ENCODE measurements at places on chromosomes 1 and 21.

- H3K4me1 ChIP-seq, result peaks cover 28% of the 10 kb centered on the region
- no peak overlapping the region for H3K27ac ChIP-seq
- no peaks in the 10 kb centered on the region for H3K27me3 ChIP-seq
- DNase-seq, result no peak
- H3K4me3 ChIP-seq, result no peak overlapping the region
- no peaks in the 10 kb centered on the region for H3K36me3 ChIP-seq
Observed at GRCh38 chr1:199176713-199177112, 537.9 kb downstream of the PTPRC start.

DNA sequence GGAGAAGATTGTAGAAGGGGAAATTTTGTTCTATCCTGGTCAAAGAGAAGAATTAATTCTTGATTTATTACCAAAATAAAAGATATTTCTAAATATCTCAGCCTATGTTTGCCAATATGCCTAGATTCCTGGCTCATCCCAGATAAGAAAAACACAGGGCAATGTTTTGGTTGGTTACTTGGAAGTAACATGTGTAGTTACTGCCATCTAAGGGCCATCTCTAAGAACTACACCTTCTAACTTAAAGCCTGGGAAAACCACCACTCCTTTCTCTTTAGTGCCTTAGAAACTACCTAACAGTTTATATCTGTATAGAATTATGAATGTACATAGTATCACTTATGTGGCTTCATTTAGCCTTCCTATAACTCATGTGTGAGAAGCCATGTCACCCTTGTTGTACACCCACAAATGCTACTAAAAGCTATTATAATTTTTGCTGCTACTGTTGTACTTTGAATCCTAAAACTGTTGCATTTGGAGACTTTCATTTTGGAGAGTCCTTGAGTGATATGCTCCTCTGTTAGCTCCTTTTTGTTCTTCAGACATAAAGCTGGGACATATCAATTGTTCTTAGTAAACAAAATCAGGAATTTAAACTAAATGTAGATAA lies 4.5 kb downstream of the AIM2 start:
- no peak for DNase-seq
- H3K36me3 ChIP-seq, result peaks cover 77% of the 10 kb centered on the region
- peak overlapping the region; percentile 82 for H3K27ac ChIP-seq
- peak overlapping the region; percentile 95 for H3K4me3 ChIP-seq
- H3K27me3 ChIP-seq, result no peaks in the 10 kb centered on the region

GRCh38 chr1:93433407-93433961 lies 14.4 kb upstream of the FNBP1L start:
- peaks cover 3% of the 10 kb centered on the region for H3K27me3 ChIP-seq
- no peak for DNase-seq
- H3K4me1 ChIP-seq, result no peaks in the 10 kb centered on the region
- H3K36me3 ChIP-seq, result no peaks in the 10 kb centered on the region
- no peak overlapping the region for H3K27ac ChIP-seq

GRCh38 chr1:104878203-104878909 lies 1128.7 kb downstream of the AMY1C start:
- no peaks in the 10 kb centered on the region for H3K36me3 ChIP-seq
- H3K27ac ChIP-seq, result no peak overlapping the region
- H3K4me3 ChIP-seq, result no peak overlapping the region
- H3K4me1 ChIP-seq, result no peaks in the 10 kb centered on the region

GRCh38 chr1:72137656-72138055 lies 144.7 kb downstream of the NEGR1 start:
- no peaks in the 10 kb centered on the region for H3K27me3 ChIP-seq
- no peaks in the 10 kb centered on the region for H3K36me3 ChIP-seq
- H3K4me3 ChIP-seq, result no peak overlapping the region
- DNase-seq, result no peak
- H3K4me1 ChIP-seq, result no peaks in the 10 kb centered on the region

DNA sequence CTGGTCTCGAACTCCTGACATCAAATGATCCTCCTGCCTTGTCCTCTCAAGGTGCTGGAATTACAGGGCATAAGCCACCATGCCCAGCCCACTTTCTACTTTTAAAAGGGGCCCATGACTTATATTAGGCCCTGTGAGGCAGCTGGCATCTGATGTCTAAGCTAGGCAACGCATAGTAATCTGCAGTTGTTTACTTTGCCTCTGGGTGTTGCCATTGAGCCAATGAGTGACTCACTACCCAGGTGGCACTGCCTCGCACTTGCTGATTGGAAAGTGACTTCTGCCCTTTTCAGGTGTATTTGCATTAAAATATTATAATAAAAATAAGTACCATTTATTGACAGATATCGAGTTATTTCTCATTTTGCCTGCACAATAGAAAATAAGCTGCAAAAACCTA lies 84.9 kb downstream of the KIF14 start:
- no peaks in the 10 kb centered on the region for H3K36me3 ChIP-seq
- H3K27ac ChIP-seq, result no peak overlapping the region
- H3K4me1 ChIP-seq, result peaks cover 9% of the 10 kb centered on the region
- peak; percentile 37 for DNase-seq
- H3K4me3 ChIP-seq, result no peak overlapping the region

- no peak overlapping the region for H3K27ac ChIP-seq
- H3K4me3 ChIP-seq, result peak overlapping the region; percentile 65
- DNase-seq, result peak; percentile 80
- peaks cover 6% of the 10 kb centered on the region for H3K4me1 ChIP-seq
- H3K36me3 ChIP-seq, result no peaks in the 10 kb centered on the region
Observed at GRCh38 chr1:109739738-109740614, 862 bp downstream of the GSTM3 start.

DNA sequence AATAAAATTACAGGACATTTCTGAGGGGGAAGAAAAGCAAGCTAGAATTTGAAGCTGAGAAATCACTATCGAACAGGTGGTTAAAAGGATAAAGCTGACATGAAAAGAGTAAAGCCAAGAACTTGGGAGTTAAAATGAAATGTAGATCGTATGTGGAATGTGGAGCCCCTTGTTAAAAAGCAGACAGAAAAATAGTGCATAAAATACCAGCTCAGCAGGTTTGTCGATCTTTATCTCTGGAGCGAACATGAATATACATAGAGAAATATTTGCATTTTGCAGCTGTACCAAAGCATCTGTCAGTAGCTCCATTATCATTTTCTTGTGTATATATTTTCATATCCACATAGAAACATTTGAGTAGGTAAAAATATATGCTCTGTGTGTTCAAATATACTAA lies 73.6 kb upstream of the CDC42BPA start:
- no peaks in the 10 kb centered on the region for H3K4me1 ChIP-seq
- peaks cover 3% of the 10 kb centered on the region for H3K27me3 ChIP-seq
- DNase-seq, result no peak

DNA sequence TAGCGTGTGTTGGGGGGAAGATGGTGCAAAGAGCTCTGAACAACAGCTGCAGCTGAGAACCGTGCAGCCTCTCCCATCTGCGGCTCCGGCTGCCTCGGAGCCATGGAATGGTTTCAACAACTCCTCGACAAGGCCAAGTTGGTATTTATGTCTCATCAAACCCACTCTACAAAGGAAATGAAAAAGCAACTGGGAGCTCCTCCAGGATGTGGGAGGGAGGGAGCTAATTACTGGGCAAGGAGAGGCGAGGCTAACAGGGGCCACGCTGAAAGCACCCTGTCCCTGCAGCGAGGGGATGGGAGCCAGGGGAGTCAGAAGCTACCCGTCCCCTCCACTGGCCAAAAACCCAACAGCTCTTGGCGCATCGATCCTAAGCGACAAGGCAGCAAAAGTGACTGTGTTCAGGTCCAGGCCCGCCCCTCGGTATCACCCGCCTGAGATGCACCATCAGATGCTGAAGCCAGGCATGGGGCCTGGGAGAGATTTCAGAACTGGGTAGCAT lies 63.1 kb downstream of the ACOT7 start:
- no peak overlapping the region for H3K27ac ChIP-seq
- no peak overlapping the region for H3K4me3 ChIP-seq
- no peak for DNase-seq
- H3K27me3 ChIP-seq, result no peaks in the 10 kb centered on the region

- peaks cover 8% of the 10 kb centered on the region for H3K4me1 ChIP-seq
- H3K4me3 ChIP-seq, result no peak overlapping the region
- no peak overlapping the region for H3K27ac ChIP-seq
- no peak for DNase-seq
Observed at GRCh38 chr1:43965316-43965715, 4.5 kb upstream of the DPH2 start.

GRCh38 chr1:153795934-153796785 lies 21.0 kb downstream of the SLC27A3 start:
- no peak overlapping the region for H3K27ac ChIP-seq
- peaks cover 11% of the 10 kb centered on the region for H3K4me1 ChIP-seq
- peaks cover 1% of the 10 kb centered on the region for H3K27me3 ChIP-seq
- no peaks in the 10 kb centered on the region for H3K36me3 ChIP-seq
- H3K4me3 ChIP-seq, result no peak overlapping the region
- no peak for DNase-seq

GRCh38 chr21:14361958-14362357 lies 21.0 kb downstream of the HSPA13 start:
- peaks cover 10% of the 10 kb centered on the region for H3K27me3 ChIP-seq
- H3K4me1 ChIP-seq, result no peaks in the 10 kb centered on the region
- no peak overlapping the region for H3K27ac ChIP-seq
- no peak overlapping the region for H3K4me3 ChIP-seq

GRCh38 chr1:115425442-115425841 lies 87.4 kb upstream of the NGF start:
- peaks cover 27% of the 10 kb centered on the region for H3K27me3 ChIP-seq
- no peak for DNase-seq
- no peaks in the 10 kb centered on the region for H3K4me1 ChIP-seq
- no peaks in the 10 kb centered on the region for H3K36me3 ChIP-seq
- no peak overlapping the region for H3K27ac ChIP-seq

DNA sequence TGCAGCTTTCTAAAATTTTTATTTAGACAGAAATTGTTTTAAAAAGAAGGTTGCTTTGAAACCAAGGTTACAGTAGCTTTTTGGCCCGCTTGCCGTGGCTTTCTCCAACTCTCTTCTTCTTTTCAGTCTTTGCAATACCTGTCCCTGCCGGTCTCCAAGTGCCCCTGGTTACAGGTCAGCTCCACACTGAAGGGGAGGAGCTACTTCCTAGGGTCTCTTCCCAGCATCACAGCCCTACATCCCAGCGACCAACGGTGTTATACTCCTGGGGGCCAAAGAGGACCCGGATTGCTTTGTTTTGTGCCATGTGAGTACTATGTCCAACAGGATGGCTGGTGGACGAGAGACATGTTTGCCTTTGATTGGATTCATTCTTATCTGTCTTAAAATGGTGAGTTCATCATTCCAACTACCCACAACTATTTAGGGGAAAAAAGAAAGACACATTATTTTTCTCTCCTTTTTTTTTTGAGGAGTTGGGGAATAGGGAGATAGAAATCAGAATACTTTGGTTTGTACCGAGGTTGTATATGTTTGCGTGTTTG lies at the start of gene FNDC7:
TSS of gene FNDC7 (plus strand) at position 303 of the 545 bp plus-strand sequence. CDS start at position 329, 26 bp downstream.
- H3K4me3 ChIP-seq, result no peak within 1 kb of the TSS
- no peak within 1 kb of the TSS for H3K27ac ChIP-seq
- no peaks in the 10 kb centered on the region for H3K36me3 ChIP-seq
- DNase-seq, result no peak
- peaks cover 7% of the 10 kb centered on the region for H3K4me1 ChIP-seq

DNA sequence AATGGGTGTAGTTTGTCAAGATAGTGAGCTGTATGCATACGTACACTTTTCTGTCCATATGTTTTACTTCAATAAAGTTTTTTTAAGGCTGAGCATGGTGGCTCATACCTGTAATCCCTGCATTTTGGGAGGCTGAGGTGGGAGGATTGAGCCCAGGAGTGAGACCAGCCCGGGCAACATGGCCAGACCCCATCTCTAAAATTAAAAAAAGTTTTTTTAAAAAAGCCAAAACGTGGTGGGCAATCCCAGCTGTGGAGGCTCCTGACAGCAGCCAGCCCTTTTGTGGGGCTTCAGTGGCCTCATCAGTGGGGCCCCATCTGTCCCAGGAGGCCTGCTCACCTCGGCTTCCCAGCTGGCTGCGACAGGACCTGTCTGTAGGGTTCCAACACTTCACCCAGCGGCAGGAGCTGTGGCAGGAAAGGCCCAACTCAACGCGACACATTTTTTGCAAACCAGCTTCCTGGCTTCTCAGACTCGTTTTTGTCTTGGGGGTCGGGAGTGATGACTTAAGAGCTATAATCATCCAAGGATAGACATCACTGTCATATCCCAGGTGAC lies 56.9 kb upstream of the LBR start:
- DNase-seq, result no peak
- no peak overlapping the region for H3K4me3 ChIP-seq
- no peak overlapping the region for H3K27ac ChIP-seq
- H3K4me1 ChIP-seq, result no peaks in the 10 kb centered on the region
- H3K27me3 ChIP-seq, result peaks cover 3% of the 10 kb centered on the region

DNA sequence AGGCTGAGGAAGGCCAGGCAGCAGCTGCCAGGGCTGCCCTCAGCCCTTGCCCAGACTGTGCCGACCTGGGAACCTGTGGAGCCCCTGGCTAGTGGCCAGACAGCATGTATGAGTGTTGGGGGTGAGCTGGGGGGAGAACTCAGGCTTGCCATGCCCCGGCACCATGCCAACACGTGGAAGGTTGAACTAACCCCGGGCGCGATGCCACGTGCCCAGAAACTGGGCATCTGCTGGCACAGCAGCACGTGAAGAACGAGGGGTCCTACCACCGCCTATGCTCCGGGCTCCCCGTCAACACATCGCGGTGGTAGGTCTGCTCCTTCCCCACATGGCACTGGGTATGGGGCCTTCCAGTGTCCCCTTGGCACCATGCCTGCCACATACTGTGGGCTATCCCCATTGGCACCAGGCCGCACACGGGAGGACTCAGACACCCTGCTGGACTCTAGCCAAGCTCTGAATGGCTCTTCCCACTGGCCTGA lies 68.7 kb downstream of the CASZ1 start:
- no peak for DNase-seq
- H3K4me1 ChIP-seq, result no peaks in the 10 kb centered on the region
- peaks cover 3% of the 10 kb centered on the region for H3K27me3 ChIP-seq
- H3K27ac ChIP-seq, result no peak overlapping the region
- no peaks in the 10 kb centered on the region for H3K36me3 ChIP-seq

- DNase-seq, result no peak
- peaks cover 41% of the 10 kb centered on the region for H3K27me3 ChIP-seq
- H3K4me3 ChIP-seq, result no peak overlapping the region
- peaks cover 7% of the 10 kb centered on the region for H3K4me1 ChIP-seq
- no peaks in the 10 kb centered on the region for H3K36me3 ChIP-seq
Observed at GRCh38 chr1:109391626-109392025, 6.1 kb downstream of the SORT1 start.

GRCh38 chr1:185284116-185284515 lies 32.9 kb downstream of the IVNS1ABP start:
- peaks cover 11% of the 10 kb centered on the region for H3K36me3 ChIP-seq
- no peak overlapping the region for H3K4me3 ChIP-seq
- peaks cover 57% of the 10 kb centered on the region for H3K4me1 ChIP-seq
- DNase-seq, result no peak
- no peak overlapping the region for H3K27ac ChIP-seq

DNA sequence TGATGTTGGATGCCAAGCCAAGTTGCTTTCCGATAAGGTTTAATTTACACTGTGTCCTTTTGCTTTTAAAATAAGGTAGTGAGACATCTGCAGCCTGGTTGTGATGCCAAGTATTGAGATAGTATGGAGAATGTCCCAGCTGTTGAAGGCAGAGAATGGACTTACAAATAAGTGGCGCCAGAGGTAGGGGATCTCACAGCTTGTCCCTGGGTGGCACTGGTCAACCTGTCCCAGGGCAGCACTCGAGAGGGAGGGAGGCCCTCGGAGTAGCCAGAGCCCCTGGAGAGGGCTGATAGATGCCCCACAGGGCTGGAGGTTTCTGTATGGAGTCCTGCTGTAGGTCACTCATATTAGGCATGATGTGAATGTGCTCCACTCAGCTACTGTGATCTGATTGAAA lies 98.5 kb downstream of the GALNT2 start:
- peaks cover under 1% of the 10 kb centered on the region for H3K36me3 ChIP-seq
- no peak for DNase-seq
- no peak overlapping the region for H3K4me3 ChIP-seq
- H3K4me1 ChIP-seq, result peaks cover 39% of the 10 kb centered on the region
- H3K27ac ChIP-seq, result no peak overlapping the region

Measured in activated CD4-positive, alpha-beta memory T cell treated with anti-CD3 and anti-CD28 coated beads for 36 hours (primary cell).